Right ventricle myocardium superior (tissue), 1 donor: ENCODE measurements at places on chromosomes 6 and 20. TPM values are rescaled to one million over a fixed set of nuclear protein-coding genes. Genes with fewer than 3 reads are reported as not detected.

GRCh38 chr6:3352678-3353077 is 93.9 kb downstream of the PSMG4 start:
- DNase-seq: no peak

GRCh38 chr20:46789339-46790028 is 80.0 kb downstream of the SLC2A10 start:
- no peak for DNase-seq

DNA sequence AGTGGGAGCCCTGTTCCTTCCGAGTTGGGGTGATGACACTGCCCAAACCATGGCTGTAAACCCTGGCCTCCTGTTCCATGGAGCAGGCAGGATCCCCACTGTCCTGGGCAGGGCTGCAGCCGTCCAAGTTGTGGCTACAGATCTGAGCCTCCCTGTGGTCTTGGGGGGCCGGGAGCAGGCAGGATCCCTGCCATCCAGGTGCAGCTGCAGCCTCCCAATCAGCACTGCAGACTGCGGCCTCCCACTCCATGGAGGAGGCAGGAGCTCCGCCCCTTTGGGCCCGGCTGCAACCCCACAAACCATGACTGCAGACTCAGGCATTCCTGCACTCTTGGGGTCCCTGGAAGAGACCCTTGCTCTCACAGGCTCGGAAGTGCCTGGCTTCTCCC is 872.1 kb upstream of the GJE1 start:
- DNase-seq: peak; percentile 31

GRCh38 chr6:22062807-22063408 is 233.9 kb downstream of the PRL start:
- DNase-seq: peak; percentile 37

DNA sequence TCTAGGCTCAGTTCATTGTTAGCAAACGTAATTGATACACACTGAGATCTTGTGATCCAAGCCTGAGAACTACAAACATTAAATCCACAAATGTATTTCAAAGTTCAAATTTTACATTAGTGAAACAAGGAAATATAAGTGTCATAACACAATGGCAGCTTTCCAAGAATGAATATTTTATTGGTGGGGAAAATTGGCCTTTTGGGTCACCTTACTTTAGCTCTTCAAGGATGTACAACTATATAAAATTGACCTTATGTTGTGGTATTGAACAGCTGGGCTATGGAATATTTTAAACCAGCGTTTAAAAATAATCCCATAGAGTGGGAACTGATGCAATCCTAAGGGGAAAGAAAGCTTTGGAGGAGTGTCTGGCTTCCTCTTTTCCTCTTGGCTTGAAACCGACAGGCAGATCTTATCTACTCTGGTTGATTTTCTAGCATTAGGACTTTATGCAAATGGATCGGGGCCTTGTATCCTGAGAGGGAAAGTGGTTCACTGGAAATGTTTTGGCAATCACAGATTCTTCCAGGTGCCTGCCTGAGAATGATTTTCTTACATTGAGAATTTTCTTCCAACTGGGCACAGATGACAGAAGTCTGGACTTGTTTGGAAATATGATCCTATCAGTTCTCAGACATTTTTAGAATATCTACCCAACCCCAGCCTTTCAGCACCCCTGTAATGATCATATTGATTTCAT is 184.8 kb upstream of the ECI2 start:
- no peak for DNase-seq

- DNase-seq: no peak
These were observed 394.5 kb downstream of the PLCB1 start for GRCh38 chr20:8526610-8527009.

- DNase-seq: no peak
These were observed 15.0 kb upstream of the MARCKS start for GRCh38 chr6:113842165-113842564.

DNA sequence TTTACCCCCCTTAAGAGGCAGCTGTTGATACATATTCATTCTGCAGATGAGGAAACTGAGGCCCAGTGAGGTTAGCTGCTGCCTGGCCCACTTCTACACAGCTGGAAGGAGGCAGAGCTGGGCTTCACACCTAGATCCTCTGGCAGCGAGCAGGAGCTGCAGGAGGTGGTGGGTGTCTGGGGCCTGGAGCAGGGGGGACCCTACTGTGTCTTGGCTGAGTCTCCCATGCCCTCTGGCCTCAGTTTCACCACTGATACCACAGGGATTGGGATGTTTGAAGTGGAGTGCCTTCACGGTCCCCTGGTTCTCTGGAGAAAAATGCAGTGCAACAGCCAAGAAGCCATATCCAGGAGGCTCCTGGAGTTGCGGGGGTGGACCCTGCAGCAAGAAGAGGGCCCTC is 8.2 kb upstream of the BPIFA2 start:
- DNase-seq: no peak

The MEP1A gene
- not detected for total RNA-seq

The WFDC5 gene
- not detected for total RNA-seq

The GPX5 gene
- total RNA-seq: not detected
